ENCODE measurements at places on chromosomes 2 and 18.

DNA sequence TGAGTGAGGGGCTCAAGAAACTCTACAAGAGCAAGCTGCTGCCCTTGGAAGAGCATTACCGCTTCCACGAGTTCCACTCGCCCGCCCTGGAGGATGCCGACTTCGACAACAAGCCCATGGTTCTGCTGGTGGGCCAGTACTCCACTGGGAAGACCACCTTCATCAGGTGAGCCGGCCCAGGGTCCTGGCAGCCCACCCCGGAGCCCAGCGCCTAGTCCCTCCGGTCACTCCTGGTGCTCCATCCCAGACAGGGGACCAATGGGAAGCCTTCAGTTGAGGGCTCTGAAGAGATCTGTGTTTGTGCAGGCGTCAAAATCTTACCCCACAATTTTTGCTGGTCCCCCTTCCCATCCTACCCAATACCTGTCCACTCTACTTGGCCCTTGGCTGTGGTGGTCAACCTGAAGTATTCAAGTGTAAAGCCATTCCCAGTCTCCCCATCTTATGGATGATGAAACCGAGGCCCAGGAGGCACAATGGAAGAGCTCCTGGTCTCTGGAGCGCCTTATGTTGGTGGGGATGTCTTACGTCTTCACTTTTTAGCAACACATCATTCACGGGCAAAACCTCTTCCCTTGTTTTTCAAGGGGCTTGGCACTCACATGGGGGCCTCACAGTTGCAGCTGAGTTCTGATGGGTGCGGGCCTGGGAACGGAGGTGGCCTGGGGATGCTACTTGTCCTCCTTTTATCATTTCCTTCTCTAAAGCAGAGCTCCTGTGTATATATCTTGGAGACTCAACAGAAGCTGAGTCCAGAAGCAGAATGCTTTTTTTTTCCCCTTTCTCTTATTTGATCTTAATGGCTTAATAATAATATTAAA, 941 bp downstream of the EHD3 start:
- DNase-seq = peak; percentile 5

DNA sequence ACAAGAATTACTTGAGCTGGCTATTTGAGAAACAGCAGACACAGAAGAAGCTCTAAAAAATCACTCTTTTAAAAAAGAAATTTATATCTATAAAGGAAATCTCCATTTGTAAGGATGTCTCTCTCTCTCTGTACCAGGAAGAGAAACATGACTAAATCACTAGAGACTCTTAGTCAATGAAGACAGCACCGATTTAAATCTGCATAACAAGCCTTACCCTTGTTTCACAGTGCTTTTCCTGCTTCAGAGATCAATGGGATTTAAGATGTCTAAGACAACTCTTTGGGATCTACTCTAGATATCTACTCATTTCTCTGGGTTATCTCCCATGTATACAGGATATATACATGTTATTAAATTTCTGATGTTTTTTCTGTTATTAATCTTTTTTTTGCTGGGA, 359.2 kb upstream of the RND3 start:
- no peak for DNase-seq

GRCh38 chr18:75574187-75574586, 146.7 kb upstream of the SMIM21 start:
- no peak for DNase-seq

GRCh38 chr2:216572582-216573578, 60.3 kb upstream of the IGFBP2 start:
- no peak for DNase-seq

DNA sequence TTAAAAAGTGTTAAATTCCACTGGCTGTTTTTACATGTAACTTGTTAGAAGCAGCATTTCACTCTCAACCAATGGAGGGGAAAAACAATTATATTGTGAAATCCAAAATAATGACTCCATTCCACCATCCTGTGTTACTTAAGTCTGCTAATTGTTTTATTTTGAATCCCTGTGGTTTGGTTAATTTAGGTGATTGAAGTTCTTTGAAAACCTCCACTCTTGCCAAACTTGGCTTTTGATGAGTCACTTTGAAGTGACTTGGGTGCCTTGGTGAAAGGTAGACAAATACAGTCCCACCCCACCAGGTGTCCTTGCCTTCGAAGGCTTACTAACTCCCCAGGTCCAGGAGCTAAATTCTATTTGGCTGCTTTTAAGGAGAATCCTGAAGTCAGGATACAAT, 1303.8 kb upstream of the NRXN1 start:
- DNase-seq = no peak

DNA sequence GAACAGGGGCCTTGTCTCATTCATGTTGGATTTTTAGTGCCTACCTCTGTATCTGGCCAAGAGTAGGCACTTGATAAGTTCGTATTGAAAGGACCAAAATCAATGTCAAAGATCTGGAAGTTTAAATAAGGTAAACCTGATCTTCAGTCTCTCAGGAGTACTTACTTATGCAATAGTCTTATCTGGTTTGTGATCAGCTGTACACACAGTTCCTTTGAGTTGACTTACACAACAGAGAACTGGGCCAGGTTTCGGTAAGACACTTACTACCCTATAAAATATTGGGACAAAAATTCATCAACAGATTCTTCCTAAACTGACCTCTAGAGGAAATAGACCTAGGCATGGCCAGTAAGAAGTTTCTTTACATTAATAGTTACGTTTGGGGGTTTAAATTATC, 113.6 kb upstream of the NXPH2 start:
- no peak for DNase-seq

- DNase-seq = no peak
Observed at GRCh38 chr2:168624028-168624427, 168.0 kb downstream of the CERS6 start.

GRCh38 chr2:172131713-172132555, 29.2 kb upstream of the DLX2 start:
- DNase-seq = no peak

GRCh38 chr2:216294305-216294704, 78.0 kb downstream of the MARCHF4 start:
- no peak for DNase-seq

- DNase-seq = no peak
Observed at GRCh38 chr2:241317391-241317790, 1.7 kb downstream of the SEPTIN2 start.

DNA sequence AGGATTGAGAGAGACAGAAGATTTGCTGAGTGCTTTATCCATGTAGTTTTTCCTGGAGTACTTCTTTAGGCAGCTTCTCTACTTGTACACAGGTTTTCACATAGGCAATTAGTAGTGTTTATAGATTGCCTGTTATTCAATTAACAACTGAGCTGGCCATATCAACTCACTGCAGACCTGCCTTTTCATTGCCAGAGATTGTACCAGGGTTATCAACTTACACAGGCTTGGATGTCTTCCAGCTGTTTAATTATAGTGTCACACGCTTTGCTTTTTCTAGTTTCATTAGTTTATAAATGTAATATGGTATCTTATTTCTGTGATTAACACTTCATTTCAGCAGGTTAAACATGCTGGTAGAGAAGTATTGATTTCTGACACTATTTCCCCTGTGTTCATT, 125.9 kb downstream of the GPD2 start:
- no peak for DNase-seq

DNA sequence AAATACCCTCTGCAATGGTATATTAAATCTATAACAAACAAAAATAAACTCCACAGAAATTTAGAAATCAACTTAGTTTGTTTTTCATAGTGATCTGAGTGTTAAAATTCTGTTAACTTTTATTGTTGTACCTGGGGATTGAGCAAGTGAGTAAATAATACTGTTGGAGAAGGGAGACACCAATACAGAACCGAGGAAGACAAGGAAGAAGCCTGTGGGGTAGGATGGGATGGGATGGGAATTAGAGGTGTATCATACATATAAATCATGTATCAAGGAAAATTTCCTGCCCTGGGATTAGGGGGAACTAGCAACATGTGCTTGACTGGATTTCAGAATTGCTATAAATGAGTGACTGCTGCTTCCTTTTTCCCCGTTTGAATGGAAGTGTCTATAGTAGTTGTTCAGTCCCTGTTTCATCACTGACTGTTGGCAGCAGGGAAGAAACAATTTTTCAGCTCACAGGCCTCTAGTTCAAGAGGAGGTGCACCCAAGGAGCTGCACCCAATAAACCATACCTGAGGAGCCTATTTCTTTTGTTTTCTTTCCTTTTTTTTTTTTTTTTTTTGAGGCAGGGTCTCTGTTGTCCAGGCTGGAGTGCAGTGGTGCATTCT, 53.1 kb downstream of the SP110 start:
- DNase-seq = no peak

GRCh38 chr2:148971547-148971946, 67.0 kb upstream of the LYPD6B start:
- DNase-seq = no peak

- DNase-seq = no peak
Observed at GRCh38 chr2:135786823-135787222, 45.2 kb downstream of the UBXN4 start.

DNA sequence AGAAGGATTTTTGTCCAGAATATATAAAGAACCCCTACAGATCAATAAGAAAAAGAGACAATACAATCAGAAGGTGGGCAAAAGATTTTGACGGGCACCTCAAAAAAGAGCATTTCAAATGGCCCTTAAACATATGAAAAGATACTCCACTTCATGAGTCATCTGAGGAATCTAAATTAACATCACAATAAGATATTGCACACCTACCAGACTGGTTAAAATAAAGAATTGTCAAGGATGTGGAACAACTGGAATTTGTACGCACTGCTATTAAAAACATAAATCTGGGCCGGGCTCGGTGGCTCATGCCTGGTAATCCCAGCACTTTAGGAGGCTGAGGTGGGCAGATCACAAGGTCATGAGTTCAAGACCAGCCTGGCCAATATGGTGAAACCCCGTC, 17.0 kb upstream of the NCOA1 start:
- DNase-seq = no peak

GRCh38 chr2:60215386-60215901, 338.0 kb downstream of the BCL11A start:
- no peak for DNase-seq

- DNase-seq = no peak
Observed at GRCh38 chr2:156657809-156658208, 221.6 kb downstream of the GPD2 start.

- no peak for DNase-seq
Observed at GRCh38 chr2:236762628-236763027, 193.0 kb downstream of the ACKR3 start.

DNA sequence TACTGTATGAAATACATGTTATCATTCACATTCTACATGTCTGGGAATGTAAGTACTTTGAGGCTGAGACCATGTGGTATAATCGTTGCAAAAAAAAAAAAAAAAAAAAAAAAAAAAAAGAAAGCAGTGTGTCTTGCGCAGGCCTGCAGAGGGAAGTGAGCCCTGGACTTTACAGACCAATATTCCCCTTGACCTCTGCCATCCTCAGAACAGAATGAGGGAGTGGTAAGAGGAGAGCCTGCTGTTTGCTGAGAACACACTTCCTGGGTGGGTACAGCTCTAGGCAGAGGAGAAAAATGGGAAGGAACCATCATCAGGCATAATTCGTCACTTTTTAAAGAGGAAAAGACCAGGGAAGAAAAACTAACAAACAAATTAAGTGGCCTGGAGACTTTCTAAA, 28.8 kb upstream of the TBC1D8 start:
- DNase-seq = no peak

DNA sequence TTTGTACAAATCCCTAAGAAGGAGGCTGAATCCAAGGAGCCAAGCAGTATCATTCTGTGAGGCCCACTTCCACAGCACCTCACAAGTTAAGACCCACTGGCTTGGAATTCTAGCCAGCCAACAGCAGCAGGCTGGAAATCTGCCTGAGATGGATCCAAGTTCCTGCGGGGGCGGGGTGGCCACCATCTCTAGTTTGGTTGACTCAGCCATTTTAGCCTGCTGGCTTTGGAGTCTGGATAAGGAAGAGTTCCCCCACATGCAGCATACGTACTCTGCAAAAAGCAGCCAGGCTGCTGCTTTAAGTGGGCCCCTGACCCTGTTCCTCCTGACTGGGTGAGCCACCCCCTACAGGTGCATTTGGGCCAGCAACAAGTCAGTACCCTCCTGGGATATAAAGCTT, 65.2 kb downstream of the FARP2 start:
- no peak for DNase-seq

GRCh38 chr18:44673256-44673880, 7.3 kb upstream of the SETBP1 start:
- no peak for DNase-seq

- DNase-seq = no peak
Observed at GRCh38 chr2:67645280-67646138, 248.4 kb downstream of the ETAA1 start.

GRCh38 chr2:51304311-51304710, 272.4 kb upstream of the NRXN1 start:
- DNase-seq = no peak

DNA sequence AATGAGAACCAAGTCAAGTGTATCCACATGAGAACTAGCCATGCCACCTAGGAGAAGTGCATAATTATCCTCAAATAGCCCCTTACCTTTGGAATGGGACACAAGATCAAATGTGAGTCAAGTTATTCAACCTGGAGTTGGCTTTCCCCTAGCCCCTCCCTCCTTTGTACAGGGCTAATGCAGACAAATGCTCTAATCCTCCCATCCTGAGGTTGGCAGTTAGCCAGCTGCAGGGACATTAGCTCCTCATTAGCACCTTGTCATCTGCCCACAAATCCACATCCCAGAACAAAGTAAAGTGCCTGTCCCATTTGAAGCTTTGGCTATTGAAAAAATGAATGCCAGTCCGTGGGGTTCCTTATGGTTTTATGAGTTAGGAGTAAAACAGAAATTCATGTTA, 294.1 kb upstream of the FANCL start:
- DNase-seq = no peak

DNA sequence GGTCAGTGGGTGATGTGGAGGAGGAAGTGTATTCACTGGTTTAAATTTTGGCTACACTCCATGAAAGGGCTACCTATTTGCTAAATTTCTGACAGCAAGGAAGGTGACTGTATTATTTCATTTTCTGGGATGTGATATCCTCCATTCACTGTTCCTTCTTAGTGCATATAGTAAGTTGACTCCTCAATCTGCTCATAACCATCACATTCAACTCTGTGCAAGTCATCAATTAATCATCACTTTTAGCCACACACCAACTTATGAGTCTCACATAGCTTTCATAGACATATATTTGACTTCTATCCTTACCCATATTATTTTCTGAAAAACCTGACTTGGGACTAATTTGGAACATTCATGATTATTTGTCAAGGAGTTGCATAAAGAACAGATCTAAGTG, 16.9 kb downstream of the KLHL41 start:
- no peak for DNase-seq

GRCh38 chr18:69574401-69574800, 173.7 kb downstream of the DOK6 start:
- DNase-seq = no peak

DNA sequence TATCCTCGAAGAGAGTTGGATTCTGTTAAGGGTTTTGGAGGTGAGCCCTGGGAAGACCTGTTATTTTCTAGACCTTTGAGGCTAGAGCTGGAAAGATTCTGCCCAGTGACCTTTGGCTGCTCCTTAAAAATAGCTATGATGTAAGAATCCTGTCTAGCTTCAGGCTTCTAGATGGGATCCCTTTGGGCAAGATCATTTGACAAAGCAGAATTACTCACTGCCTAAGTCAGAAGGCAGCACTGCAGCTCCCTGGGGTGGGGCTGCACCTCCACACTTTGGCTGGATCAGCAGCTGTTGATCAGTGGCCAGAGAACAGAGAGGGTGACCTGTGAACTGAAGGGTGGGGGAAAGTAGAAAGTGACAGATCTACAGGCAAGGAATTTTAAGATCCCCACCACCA, 103.8 kb downstream of the ASAP2 start:
- DNase-seq = no peak

GRCh38 chr2:71608441-71608840, 155.1 kb downstream of the DYSF start:
- no peak for DNase-seq

GRCh38 chr2:20447437-20448245, 767 bp downstream of the RHOB start:
- DNase-seq = peak; percentile 21

- DNase-seq = no peak
Observed at GRCh38 chr2:119426801-119427395, 4.8 kb upstream of the TMEM37 start.
